ENCODE measurements at places on chromosomes 11 and 22. TPM values are rescaled to one million over a fixed set of nuclear protein-coding genes. Genes with fewer than 3 reads are reported as not detected.

The CNTN5 gene
- total RNA-seq = 1.5 TPM

The MGAT3 gene
- total RNA-seq = under 0.01 TPM

The GGTLC2 gene
- not detected for total RNA-seq

The NFAM1 gene
- 0.09 TPM for total RNA-seq

The MISFA gene
- not detected for total RNA-seq

The WNT7B gene
- total RNA-seq = under 0.01 TPM

The AKIP1 gene
- total RNA-seq = 39.5 TPM

The SAC3D1 gene
- total RNA-seq = 6.9 TPM

The KCNA4 gene
- total RNA-seq = not detected

The H19 gene
- 4.6 TPM for total RNA-seq

The OR6T1 gene
- total RNA-seq = not detected

The SSH3 gene
- total RNA-seq = 13.1 TPM

The DTX4 gene
- 1.8 TPM for total RNA-seq

The APOA5 gene
- not detected for total RNA-seq

The NRGN gene
- 0.28 TPM for total RNA-seq

The C22orf31 gene
- total RNA-seq = not detected

The PDGFB gene
- under 0.01 TPM for total RNA-seq

The VSIG10L2 gene
- not detected for total RNA-seq

The LARGE2 gene
- total RNA-seq = not detected

The FREY1 gene
- total RNA-seq = 1.1 TPM

The KRTAP5-8 gene
- not detected for total RNA-seq

The KCNJ1 gene
- not detected for total RNA-seq

The SCUBE2 gene
- 1.8 TPM for total RNA-seq

The PDE2A gene
- 1.3 TPM for total RNA-seq

The CARNS1 gene
- total RNA-seq = 0.30 TPM

The ABTB2 gene
- total RNA-seq = 14.2 TPM

The FAM118B gene
- total RNA-seq = 21.4 TPM

The TEX54 gene
- total RNA-seq = not detected

The EIF4G2 gene
- 632 TPM for total RNA-seq

The FXYD2 gene
- total RNA-seq = not detected

The RTN4R gene
- 0.97 TPM for total RNA-seq

The RPUSD4 gene
- 24.6 TPM for total RNA-seq

The RBFOX2 gene
- 116 TPM for total RNA-seq

The PRODH gene
- not detected for total RNA-seq

The ANGPTL5 gene
- not detected for total RNA-seq

The RIMBP3C gene
- 0.59 TPM for total RNA-seq

The P2RX3 gene
- total RNA-seq = not detected

The PTPN5 gene
- total RNA-seq = not detected

The KCNK4 gene
- total RNA-seq = not detected

The CABP4 gene
- total RNA-seq = not detected

The PRR5L gene
- 23.2 TPM for total RNA-seq

The THRSP gene
- not detected for total RNA-seq

The TMPRSS5 gene
- 0.09 TPM for total RNA-seq

The CRYBA4 gene
- total RNA-seq = not detected

The FOSL1 gene
- 6.2 TPM for total RNA-seq

All from smooth muscle cell of the umbilical artery (primary cell).